ENCODE measurements at places on chromosomes 7 and 10.

DNA sequence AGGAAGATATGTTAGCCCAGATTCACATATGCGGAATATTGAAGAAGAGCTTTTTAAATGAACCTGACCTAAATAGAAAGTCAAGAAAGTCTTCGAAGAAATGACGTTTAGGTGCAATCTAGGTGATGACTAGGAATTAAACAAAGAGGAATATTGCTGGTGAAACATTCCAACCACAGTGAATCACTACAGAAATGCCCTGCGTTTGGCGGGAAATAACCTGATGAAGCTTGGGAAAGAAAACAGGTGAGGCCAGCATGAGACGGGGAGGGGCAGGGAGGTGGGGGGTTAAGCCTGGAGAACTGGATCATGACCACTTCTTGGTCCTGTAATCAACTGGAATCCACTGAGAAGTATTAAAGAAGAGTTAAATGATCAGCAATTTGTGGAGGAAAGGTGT lies 299.4 kb upstream of the VSTM2A start:
- DNase-seq = no peak

GRCh38 chr10:126130271-126130710 lies 233.9 kb downstream of the FANK1 start:
- peak; percentile 40 for DNase-seq

DNA sequence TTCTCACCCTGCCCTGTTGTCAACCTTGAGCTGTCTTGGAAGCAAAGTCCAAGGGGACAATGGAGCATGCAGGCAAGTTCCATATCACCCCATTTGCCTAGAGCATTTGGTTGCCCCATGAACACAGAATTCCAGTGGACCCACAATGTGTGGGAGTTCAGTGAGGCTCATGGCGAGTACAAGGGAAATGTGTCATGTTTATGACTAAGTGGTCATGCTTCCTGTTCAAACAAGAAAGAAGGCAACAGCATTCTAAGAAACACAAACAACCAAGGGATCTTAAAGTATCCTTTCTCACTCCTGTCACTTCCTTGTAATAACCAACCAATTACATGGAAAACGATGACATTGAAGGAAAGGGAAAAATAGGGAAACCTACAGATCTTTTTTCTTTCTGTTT lies 513.0 kb downstream of the INHBA start:
- DNase-seq = peak; percentile 60

GRCh38 chr10:46537309-46537708 lies 19.1 kb downstream of the GPRIN2 start:
- peak; percentile 74 for DNase-seq

GRCh38 chr7:6423942-6424701 lies 23.6 kb downstream of the DAGLB start:
- no peak for DNase-seq

DNA sequence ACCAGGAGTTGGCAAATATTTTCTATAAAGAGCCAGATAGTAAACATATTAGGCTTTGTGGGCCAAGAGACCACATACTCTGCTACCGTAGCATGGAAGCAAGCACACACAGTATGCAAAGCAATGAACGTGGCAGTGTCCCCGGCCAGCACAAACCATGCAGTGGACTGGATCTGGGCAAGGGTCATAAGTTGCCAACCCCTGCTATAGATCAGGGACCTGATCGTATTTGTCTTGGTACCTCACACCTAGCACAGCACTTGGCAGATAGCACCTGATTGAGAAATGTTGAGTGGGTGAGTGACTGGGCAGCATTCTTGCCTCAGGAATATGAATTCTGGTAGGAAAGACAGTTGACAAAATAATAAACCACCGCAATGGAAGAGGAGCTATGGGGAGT lies 331.9 kb downstream of the FGFR2 start:
- no peak for DNase-seq

DNA sequence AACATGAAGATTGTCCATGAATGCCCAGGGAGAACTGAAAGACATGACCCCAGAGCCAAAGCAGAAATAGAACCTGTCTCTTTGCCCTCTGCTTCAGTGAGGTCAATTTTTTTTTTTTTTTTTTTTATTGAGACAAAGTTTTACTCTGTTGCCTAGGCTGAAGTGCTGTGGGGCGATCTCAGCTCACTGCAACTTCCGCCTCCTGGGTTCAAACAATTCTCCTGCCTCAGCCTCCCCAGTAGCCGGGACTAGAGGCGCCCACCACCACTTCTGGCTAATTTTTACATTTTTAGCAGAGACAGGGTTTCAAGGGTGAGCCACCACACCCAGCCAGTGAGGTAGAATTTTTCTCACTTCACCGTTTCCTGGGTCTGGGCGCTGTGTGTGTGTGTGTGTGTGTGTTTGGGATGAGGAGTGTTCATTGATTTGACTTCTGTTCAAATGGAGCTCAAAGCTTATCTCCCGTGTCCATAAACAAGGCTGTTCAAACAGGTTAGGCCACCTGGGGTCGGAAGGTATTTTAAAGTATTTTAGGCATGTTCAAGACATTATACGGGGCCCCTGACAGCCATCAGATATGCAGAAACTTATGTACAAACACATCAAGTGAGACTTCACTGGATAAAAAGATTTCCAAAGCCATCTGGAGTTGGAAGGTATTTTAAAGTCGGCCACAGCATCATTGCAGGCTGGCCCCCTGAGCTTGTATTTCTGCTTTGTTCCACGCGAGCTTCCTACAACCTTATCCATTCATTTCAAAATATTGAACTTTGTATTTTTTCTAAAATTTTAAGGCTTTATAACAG lies 93.8 kb downstream of the MAP3K8 start:
- peak; percentile 55 for DNase-seq

GRCh38 chr10:88880282-88881076 lies 434 bp downstream of the STAMBPL1 start:
- peak; percentile 84 for DNase-seq

GRCh38 chr7:36670585-36671431 lies 53.5 kb downstream of the AOAH start:
- peak; percentile 79 for DNase-seq

DNA sequence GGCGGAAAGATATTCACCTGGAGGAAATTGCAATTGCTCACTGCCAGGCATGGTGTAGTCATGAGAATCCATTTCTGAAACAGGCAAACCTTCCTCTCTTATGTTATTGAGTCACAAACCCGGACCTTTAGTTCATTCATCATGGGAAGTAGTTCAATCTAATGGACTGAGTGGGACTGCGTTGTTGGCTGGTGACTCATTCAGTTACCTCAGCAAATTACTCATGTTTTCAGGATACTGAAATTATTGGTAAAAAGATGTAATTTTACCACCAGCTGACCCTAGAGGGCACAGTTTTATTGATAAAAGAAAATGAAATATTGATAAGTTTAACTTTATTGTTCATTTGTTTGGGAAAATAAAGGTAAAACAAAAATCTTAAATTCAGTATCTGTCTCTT lies 1194.4 kb upstream of the SORCS1 start:
- peak; percentile 60 for DNase-seq

GRCh38 chr10:32169556-32169955 lies 113.3 kb upstream of the KIF5B start:
- DNase-seq = no peak

DNA sequence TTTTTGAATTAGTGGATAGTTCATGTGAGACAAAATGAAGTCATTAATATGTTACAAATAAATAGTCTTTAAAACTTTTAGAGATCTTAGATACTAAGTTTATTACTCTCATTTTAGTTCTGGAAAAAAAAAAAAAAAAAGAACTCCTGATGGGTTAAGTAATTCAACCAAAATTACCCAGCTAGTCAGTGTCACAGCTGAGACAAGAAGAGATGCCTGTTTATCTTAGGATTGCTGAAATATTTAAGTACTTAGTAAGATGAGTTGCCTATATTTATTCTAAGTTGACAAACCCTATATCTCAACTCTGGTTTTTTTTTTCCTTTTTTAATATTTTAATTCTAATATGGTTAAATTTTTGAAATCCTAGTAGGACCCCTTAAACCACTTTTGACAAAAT lies 781.0 kb upstream of the LRRN3 start:
- DNase-seq = no peak

- DNase-seq = no peak
Measured at GRCh38 chr7:139623518-139623917, 100.0 kb downstream of the CLEC2L start.

DNA sequence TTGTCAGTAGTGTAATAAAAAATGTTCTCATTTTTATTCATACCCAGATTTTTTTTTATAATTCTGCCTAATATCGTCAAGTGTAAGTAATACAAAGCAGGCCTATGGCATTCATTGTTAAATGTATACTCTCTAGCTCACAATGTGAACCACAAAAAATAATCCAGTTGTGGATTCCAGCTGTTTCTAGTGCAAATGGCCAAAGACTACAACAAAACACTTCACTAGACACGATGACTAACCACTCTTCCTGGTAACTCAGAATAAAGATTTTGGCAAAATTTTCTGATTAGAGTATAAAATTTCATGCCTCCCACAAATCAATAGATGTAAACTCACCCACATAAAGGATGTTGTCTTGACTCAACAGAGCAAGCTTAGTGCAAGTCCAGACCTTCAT lies 396.6 kb downstream of the DGKB start:
- no peak for DNase-seq

DNA sequence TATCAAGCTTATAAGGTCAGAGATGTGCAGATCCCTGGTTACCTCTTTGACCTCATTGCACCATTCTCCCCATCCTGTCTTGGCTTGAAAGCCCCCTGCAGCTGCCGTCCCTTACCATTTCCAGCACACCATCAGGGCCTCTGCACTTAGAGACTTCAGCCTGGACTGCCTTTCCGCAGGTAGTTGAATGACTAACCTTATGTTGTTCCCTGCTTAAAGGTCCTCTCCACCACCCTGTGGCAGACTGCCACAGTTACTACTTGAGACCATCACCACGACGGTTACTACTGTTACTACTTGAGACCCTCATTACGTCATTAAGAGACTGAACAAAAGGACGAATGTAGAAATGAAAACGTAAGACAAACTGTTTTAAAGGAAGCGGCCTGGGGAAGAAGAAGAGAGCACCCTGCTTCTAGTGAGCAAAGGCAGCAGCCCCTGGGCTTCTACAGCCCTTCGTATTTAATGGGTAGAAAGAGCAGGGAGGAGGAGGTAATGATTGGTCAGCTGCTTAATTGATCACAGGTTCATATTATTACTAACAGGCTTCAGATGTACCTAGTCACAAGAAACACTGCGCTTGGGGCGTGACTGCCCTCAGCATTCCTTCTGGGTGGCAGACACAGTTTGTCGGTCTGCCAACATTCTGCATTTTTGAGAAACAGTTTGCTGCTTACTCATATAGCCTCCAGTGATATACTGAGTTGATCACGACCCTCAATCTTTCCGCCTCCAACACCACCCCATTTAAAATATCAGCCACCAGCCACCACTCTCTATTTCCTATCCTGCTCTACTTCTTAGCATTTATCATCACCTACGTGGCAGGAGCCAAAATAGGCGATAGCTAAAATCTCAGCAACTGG lies 74.1 kb upstream of the PARD3 start:
- DNase-seq = no peak
